ENCODE measurements at places on chromosomes 4 and X. TPM values are rescaled to one million over a fixed set of nuclear protein-coding genes. Genes with fewer than 3 reads are reported as not detected.

The MAGEE2 gene
- not detected for total RNA-seq

The MAGEB18 gene
- total RNA-seq, result not detected

The ALB gene
- 15.7 TPM for total RNA-seq

The RWDD4 gene
- total RNA-seq, result 13.6 TPM

The USP17L11 gene
- total RNA-seq, result not detected

The CLGN gene
- 1.0 TPM for total RNA-seq

The IGSF1 gene
- total RNA-seq, result 59.5 TPM

The AWAT2 gene
- not detected for total RNA-seq

The NXF2B gene
- total RNA-seq, result not detected

The UGT2B10 gene
- total RNA-seq, result 0.52 TPM

The VSIG1 gene
- not detected for total RNA-seq

The NKAP gene
- total RNA-seq, result 4.2 TPM

The IDUA gene
- 1.0 TPM for total RNA-seq

The BMPR1B gene
- 22.4 TPM for total RNA-seq

The TBX22 gene
- total RNA-seq, result under 0.01 TPM

The DMD gene
- total RNA-seq, result 190 TPM

The MTNR1A gene
- not detected for total RNA-seq

The ARMCX1 gene
- 91.3 TPM for total RNA-seq

The SPACA5B gene
- not detected for total RNA-seq

The PDE5A gene
- total RNA-seq, result 27.7 TPM

The ANXA5 gene
- 193 TPM for total RNA-seq

The CENPVL3 gene
- total RNA-seq, result not detected

The FOXR2 gene
- not detected for total RNA-seq

The QDPR gene
- 54.8 TPM for total RNA-seq

The MGAT4D gene
- not detected for total RNA-seq

The HTRA3 gene
- 20.9 TPM for total RNA-seq

The GAGE2A gene
- not detected for total RNA-seq
